ENCODE measurements at places on chromosomes 2 and 18.

- no peak for DNase-seq
Observed at GRCh38 chr2:144162652-144163051, 357.3 kb downstream of the ZEB2 start.

- no peak for DNase-seq
Observed at GRCh38 chr18:37465958-37466357, 99.6 kb downstream of the CELF4 start.

GRCh38 chr2:46723346-46723745 lies 192.3 kb downstream of the MCFD2 start:
- DNase-seq: no peak

GRCh38 chr2:66634784-66635183 lies 199.9 kb downstream of the MEIS1 start:
- DNase-seq: no peak

DNA sequence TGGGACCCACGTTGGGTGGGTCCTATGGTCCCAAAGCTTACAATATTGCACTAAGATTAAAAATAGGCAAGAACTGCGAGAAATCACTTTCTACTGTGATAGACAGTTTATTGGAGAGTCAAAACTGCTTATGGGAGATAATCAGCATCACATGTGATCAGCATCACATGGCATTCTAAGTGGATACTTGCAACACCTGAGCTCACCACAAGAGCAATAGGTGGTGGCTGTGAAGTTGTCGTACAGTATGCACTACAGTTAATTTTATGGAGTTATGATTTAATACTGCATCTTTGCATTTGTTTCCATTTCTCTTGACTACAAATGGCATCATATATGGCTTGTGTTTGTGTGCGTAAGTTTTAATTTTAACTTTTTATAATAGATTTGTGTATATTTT lies 11.6 kb downstream of the PNO1 start:
- DNase-seq: no peak
